ENCODE measurements at places on chromosomes 12 and 14.
A peak's percentile ranks its signal among the peaks of the same experiment; 100 is the strongest.

DNA sequence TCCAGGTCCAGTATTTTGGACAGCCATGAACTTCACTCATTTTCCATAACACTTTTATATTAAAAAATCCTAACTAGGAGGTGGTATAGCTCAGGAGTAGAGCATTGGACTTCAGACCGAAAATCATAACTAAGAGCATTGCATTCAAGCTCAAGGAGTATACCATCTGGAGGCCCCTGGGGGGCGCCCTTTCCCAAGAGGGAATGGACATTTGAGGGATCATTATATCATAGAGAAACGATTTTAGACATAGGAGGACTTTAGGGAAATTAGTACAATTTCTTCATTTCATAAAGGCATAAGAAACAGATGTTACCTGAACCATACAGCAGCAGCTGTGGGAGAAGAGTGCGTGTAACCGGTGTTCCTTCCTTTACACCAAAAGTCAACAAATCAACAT lies 5.2 kb upstream of the ATG14 start:
- DNase-seq: no peak

GRCh38 chr12:127445581-127446139 lies 821.3 kb upstream of the TMEM132C start:
- no peak for DNase-seq

- no peak for DNase-seq
Measured at GRCh38 chr12:45224311-45224710, 8.4 kb downstream of the ANO6 start.

- no peak for DNase-seq
Measured at GRCh38 chr14:57461777-57462320, 31.8 kb downstream of the CCDC198 start.

DNA sequence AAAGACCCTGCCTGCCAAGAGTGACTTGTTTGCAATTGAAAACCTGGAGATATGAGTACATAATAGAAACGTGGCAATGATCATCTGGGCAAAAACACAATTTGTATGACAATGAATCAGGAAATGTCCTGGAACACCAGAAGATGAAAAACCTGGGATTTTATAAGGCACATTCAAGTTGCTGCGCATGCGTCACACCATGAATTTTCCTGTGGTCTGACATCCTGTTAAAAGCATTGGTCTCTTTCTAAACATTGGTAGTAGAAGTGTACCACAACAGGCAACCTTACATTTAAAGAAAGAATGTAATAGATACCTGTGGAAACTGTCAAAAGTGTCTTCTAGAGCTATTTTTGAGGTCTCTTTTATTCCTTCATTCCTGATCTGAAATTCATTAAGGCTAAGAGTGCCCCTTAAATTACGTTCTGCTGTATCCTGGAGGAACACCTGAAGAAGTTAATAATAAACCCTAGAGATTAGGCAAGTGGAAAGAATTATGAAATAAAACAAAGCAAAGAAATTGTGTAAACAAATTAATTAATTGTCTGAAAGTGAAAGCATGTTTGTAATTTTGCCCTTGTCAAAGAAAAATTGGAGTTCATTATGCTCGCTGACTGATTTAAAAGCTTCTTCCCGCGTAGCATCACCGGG lies 676.5 kb downstream of the DIO2 start:
- no peak for DNase-seq

GRCh38 chr14:90627478-90627877 lies 188.8 kb downstream of the TTC7B start:
- no peak for DNase-seq

DNA sequence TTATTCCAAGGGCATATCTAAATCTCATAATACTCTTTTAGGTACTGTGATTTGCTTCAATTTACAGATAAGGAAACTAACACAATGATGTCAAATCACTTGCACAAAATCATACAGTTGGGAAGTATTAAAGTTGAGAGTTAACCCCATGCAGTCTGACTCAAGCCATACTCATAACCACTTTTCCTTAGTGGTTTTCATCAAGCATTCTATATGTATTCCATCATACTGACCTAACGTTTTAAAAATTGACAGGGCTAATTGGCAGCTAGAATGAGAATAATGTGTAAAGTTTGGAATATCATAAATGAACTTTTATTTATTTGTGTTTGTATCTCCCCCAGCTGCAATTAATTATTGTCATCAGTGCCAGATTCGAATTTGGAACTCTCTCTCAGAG lies 20.9 kb downstream of the PUS7L start:
- no peak for DNase-seq

DNA sequence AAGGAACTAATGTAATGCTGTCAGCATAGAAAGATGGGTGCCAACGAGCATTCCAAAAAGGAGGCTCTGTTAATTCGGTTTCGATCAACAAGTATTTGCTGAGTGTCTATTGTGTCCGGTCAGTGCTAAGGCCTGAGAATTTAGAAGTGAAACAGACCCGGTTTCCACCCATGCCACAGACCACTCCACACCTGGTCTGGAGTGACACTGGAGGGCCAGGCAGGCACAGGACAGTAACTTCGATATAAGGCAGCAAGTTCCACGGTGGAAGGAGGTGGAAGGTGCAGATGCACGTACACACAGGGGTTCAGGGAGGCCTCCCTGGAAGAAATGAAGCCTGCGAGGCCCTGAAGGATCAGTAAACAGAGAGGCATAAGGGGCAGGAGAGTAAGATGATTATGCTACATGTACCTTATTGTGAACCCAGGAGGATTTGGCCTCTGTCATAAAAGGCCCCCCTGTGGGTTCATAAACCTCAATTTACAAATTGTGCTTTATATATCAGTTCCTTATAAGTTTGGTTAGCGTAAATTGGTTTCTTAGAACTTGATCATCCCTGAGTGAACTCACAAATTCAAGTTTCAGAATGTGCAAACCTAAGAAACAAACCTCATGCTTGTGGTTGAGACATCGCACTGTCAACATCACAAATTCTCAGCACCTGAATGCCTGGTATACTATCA lies 25.9 kb downstream of the SSH1 start:
- no peak for DNase-seq

DNA sequence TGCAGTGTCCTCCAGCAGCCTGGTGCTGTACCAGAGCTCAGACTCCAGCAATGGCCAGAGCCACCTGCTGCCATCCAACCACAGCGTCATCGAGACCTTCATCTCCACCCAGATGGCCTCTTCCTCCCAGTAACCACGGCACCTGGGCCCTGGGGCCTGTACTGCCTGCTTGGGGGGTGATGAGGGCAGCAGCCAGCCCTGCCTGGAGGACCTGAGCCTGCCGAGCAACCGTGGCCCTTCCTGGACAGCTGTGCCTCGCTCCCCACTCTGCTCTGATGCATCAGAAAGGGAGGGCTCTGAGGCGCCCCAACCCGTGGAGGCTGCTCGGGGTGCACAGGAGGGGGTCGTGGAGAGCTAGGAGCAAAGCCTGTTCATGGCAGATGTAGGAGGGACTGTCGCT lies 15.2 kb downstream of the C12orf43 start:
- DNase-seq: no peak

GRCh38 chr12:124527861-124528561 lies 39.4 kb downstream of the NCOR2 start:
- no peak for DNase-seq

DNA sequence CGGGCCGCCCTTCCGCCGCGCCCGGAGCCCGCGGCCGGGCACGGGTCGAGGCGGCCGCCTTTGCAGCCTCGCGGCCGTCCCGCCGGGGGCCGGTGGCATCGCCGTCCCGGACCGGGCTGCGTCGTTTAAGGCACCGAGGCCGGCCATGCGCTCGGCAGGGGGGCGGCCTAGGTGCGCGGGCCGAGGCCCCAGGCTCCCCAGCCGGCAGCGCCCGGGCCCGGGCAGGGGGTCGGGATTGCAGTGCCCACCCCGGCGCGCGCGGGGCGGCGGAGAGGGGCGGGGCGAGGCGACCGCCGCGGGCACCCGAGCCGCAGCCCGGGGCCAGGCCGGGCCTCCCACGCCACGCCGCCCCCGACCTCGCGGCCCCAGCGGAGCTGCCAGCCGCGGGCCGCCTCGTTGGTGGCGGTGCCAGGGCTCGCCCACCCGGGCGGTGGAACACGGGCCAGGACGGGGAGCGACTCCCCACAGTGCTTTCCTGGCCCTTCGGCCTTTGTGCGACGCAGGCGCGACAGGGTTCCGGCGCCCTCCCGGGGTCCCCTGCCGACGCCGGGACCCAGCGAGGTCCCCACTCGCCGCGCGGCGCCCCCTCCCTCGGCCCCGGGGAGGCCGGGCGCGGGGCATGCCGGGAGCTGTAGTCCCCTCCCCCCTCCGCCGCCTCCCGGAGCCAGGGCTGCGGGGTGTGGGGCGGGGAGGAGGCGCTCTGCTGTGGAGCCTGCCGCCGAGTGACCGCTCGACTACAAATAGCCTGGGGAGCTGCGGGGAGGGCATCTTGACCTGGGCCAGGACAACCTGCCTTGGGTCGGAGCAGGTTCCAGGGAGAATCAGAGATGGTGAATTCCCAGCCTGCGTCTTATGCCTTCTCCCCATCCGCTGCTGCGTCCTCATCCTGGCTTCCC lies 769 bp downstream of the FKBP4 start:
- DNase-seq: peak; percentile 63

GRCh38 chr14:28745176-28745575 lies 21.4 kb upstream of the FOXG1 start:
- no peak for DNase-seq

DNA sequence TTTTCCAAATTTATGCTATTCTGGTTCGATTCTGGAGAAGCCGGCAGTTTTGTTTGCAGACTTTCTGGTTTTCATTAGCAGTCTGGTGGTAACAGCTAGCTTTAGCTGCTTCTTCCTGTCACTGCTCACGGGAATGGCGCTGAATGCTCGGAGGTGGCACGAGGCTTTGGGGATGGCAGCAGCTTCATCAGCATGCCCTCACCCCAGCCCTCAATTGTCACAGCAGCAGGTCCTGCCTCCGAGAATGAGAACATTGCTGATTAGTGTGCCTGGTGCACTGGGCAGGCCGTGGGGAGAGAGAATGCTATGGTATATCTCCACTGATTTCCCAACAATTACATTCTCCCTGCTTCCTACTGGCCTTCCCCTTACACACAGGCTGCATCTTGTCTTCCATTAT lies 73.6 kb downstream of the SAMD4A start:
- no peak for DNase-seq

- no peak for DNase-seq
Measured at GRCh38 chr14:60964904-60965303, 16.0 kb downstream of the TRMT5 start.

GRCh38 chr12:127565241-127565640 lies 701.7 kb upstream of the TMEM132C start:
- DNase-seq: no peak

GRCh38 chr14:96095581-96096476 lies 56.7 kb downstream of the C14orf132 start:
- no peak for DNase-seq

DNA sequence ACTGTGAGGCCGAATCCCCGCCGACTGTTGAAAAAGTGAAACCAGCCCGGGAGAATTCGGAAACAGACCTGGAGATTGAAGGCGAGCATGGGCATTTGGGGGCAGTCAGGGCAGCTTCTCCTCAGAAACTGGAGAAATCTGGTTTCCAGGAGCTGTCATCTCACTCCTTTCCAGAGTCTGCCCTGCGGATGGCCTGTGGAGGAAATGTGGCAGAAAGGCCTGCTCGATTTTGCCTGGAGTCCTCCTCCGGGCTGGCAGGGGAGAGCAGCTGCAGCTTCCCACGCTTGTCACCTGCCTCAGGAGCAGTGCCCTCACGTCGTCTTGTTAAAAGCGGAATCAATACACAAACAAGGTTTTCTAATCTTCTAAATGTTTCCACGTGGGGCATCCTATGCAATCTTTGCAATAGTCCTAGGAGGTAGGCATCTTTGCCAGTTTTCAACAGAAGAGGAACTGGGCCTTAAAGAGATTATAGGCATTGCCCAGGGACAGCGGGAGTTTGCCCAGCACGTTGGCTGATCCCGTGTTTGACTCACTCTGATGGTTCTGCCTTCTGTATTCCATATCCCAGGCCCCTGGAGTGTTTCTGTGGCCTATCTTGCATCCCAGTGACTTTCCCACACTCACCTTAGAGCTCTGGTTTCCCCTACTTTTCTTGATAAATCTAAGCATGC lies 2.3 kb downstream of the LRRC74A start:
- no peak for DNase-seq

DNA sequence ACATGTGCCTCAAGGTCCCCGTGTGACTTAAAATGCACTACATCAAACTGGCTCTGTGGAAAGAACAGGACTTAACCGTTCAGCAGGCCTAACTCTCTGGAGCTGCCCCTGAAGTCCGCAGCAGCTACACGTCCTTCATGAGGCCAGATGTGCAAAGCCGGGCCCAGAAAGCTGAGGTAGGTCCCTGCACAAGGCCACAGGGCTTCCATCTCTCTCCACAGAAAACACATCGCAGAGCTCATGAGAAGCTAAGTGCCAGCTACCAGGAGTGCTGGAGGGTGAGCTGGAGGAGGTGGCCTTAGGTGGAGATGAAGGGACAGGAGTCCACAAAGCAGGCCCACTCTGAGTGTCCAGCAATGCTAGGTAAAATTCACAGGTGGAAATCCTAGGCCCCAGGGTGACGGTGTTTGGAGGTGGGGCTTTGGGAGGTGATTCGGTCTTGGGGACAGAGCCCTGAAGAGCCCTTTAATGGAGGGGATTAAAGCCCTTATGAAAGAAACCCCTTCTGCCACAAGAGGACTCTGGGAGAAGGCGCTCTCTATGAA lies 52.4 kb downstream of the VCPKMT start:
- no peak for DNase-seq

GRCh38 chr12:4975574-4975973 lies 65.9 kb downstream of the KCNA1 start:
- DNase-seq: no peak

DNA sequence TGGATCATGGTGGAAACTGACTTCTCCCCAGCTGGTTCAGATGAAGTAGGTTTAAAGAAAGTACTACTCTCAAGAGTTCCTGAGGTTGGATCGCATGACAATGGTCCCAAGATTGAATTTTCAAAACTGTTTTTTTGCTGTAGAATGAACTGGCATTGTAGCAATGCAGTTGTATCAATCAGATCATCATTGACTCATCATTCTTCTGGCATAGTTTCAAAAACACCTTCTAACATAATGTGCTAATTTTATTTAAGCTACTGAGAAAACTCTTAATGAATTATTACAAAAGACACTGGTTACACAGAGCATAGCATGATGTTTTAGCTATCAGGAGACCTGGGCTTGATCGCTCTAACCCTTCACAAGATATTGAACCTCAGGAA lies 384.5 kb upstream of the DCN start:
- DNase-seq: no peak

- DNase-seq: no peak
Measured at GRCh38 chr14:54777395-54777794, 125.2 kb downstream of the GCH1 start.

- no peak for DNase-seq
Measured at GRCh38 chr12:90905691-90906370, 49.1 kb downstream of the CCER1 start.

All from effector CD4-positive, alpha-beta T cell (primary cell).